ENCODE measurements at places on chromosomes 4 and X.

GRCh38 chrX:41085878-41086626 lies 807 bp downstream of the USP9X start:
- peak overlapping the region; percentile 83 for H3K4me3 ChIP-seq
- H3K27ac ChIP-seq: peak overlapping the region; percentile 94
- peak; percentile 84 for DNase-seq
- H3K27me3 ChIP-seq: no peaks in the 10 kb centered on the region
- H3K36me3 ChIP-seq: no peaks in the 10 kb centered on the region

- no peaks in the 10 kb centered on the region for H3K4me1 ChIP-seq
- H3K4me3 ChIP-seq: no peak overlapping the region
- H3K27me3 ChIP-seq: no peaks in the 10 kb centered on the region
- no peak overlapping the region for H3K27ac ChIP-seq
- no peak for DNase-seq
- no peaks in the 10 kb centered on the region for H3K36me3 ChIP-seq
Observed at GRCh38 chr4:128776794-128777216, 32.7 kb upstream of the JADE1 start.

DNA sequence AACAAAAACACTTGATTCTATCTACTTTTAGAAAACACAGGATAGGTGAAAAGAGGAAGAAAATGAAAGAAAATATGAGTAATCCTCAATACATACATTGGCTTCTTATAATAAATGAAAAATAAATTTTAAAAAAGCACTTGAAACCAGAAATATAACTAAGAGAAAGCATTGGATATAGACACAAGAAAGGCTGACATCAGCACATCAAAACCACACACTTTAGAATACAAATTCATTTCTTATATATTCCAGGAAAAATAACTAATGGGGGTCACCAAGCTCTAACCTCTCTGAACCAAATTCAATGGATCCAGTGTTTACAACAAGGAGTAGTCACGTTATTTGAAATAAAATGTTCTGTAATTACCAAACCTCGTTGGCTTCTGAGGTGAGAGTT lies 133.5 kb downstream of the REELD1 start:
- H3K4me3 ChIP-seq: no peak overlapping the region
- H3K27me3 ChIP-seq: no peaks in the 10 kb centered on the region

- peaks cover 26% of the 10 kb centered on the region for H3K27me3 ChIP-seq
- H3K27ac ChIP-seq: peak within 1 kb of the TSS; percentile 43
- H3K4me3 ChIP-seq: peak within 1 kb of the TSS; percentile 71
- H3K4me1 ChIP-seq: peaks cover 44% of the 10 kb centered on the region
- DNase-seq: no peak
Observed at GRCh38 chr4:2417765-2418649, at the start of gene ZFYVE28. ZFYVE28 (minus strand) TSS chr4:2418645; CDS start chr4:2418323, 322 bp downstream.

- no peak for DNase-seq
- peaks cover 4% of the 10 kb centered on the region for H3K4me1 ChIP-seq
- H3K36me3 ChIP-seq: no peaks in the 10 kb centered on the region
- no peak overlapping the region for H3K27ac ChIP-seq
- peaks cover 4% of the 10 kb centered on the region for H3K27me3 ChIP-seq
Observed at GRCh38 chrX:119273420-119274192, 37.5 kb downstream of the PGRMC1 start.

DNA sequence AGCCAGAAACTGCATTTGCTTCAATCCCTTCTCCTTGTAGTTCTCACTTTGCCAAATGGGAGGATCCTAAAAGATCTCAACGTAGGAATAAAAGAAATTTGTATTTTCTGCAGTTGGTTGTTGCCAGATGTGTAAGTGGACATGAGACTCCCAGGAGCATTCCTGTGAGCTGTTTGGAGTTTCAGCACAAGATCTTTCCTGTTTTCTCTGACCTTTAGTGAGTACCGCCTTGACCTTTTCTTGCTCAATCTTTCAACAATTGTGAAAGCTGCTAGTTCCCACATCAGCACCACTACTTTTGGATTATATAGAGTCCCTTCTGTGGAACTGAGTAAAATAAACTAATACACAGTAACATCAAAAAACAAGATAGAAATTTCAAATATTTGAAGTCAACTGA lies 683.8 kb upstream of the PABPC4L start:
- no peaks in the 10 kb centered on the region for H3K4me1 ChIP-seq
- H3K27ac ChIP-seq: no peak overlapping the region
- no peaks in the 10 kb centered on the region for H3K36me3 ChIP-seq
- no peaks in the 10 kb centered on the region for H3K27me3 ChIP-seq
- no peak for DNase-seq
- H3K4me3 ChIP-seq: no peak overlapping the region

- no peaks in the 10 kb centered on the region for H3K4me1 ChIP-seq
- no peaks in the 10 kb centered on the region for H3K27me3 ChIP-seq
- no peaks in the 10 kb centered on the region for H3K36me3 ChIP-seq
- no peak overlapping the region for H3K27ac ChIP-seq
Observed at GRCh38 chr4:26248647-26249046, 72.2 kb upstream of the RBPJ start.

DNA sequence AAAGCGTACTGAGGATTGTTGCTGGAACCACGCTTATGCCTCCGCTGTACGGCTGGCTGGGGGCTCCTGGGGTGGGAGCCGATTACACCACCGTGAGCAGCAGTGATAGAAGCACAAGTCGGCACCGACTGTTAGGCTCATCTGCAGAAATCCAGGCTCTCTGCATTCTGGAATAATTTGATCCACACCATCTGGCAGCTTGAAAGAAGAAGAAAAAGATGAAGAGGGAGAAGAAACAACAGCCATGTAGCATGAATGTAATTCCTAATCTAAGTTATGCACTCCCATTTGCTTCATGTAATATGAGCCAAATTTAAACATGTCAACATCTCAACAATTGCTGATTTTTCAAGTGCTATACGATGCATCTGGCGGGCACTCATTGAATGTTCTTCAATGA lies 84.6 kb upstream of the DHX15 start:
- H3K27ac ChIP-seq: no peak overlapping the region
- no peak for DNase-seq
- H3K4me1 ChIP-seq: peaks cover 4% of the 10 kb centered on the region
- H3K4me3 ChIP-seq: no peak overlapping the region
- H3K27me3 ChIP-seq: no peaks in the 10 kb centered on the region
- no peaks in the 10 kb centered on the region for H3K36me3 ChIP-seq

GRCh38 chrX:14825851-14826250 lies 47.0 kb downstream of the FANCB start:
- no peak overlapping the region for H3K4me3 ChIP-seq
- H3K27ac ChIP-seq: no peak overlapping the region
- no peaks in the 10 kb centered on the region for H3K36me3 ChIP-seq
- no peak for DNase-seq

GRCh38 chr4:88613417-88613875 lies 21.2 kb downstream of the HERC3 start:
- peaks cover 3% of the 10 kb centered on the region for H3K36me3 ChIP-seq
- DNase-seq: no peak
- H3K4me3 ChIP-seq: no peak overlapping the region
- no peaks in the 10 kb centered on the region for H3K27me3 ChIP-seq
- H3K4me1 ChIP-seq: peaks cover 72% of the 10 kb centered on the region
- peak overlapping the region; percentile 89 for H3K27ac ChIP-seq

DNA sequence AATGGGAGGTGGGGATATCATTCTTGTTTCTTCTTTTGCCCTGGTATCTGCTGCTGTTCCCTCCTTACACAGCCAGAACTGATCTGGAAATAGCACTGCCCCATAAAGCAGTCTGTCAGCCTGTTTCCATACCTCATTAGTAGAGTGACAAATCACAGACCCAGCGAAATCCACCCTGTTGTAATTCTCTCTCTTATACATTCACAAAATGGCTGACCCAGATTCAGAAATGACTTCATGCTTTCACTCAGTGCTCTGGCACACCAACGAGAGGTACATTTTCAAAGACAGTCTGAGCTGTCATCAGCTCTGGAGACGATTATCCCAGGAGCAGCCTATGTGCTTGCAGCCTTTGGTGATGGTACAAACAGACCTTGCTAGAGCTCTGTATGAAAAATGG lies 164.6 kb downstream of the AFF2 start:
- DNase-seq: no peak
- H3K36me3 ChIP-seq: no peaks in the 10 kb centered on the region
- no peak overlapping the region for H3K4me3 ChIP-seq
- H3K27ac ChIP-seq: no peak overlapping the region
- H3K4me1 ChIP-seq: no peaks in the 10 kb centered on the region

- peaks cover 7% of the 10 kb centered on the region for H3K27me3 ChIP-seq
- no peak for DNase-seq
- H3K36me3 ChIP-seq: no peaks in the 10 kb centered on the region
- H3K4me1 ChIP-seq: peaks cover 6% of the 10 kb centered on the region
- H3K27ac ChIP-seq: no peak overlapping the region
Observed at GRCh38 chr4:47926667-47927258, 12.4 kb upstream of the NFXL1 start.

DNA sequence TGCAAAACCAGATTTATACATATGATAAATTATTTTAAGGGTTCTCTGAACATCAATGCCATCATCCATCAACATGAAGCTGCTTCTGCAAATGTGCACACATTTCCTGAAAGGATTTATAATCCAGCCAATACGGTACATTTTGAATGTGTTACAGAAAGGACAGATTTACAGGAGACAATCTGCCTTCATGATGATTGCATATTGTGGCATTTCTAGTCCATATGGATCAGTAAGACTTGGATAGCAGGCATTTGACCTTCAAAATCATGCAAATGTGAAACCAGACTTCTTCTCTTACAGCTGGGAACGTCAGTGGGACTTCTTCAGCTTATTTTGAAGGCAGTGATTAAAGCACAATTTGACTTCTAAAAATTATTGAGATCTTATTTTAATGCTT lies 217.3 kb upstream of the GK2 start:
- H3K36me3 ChIP-seq: no peaks in the 10 kb centered on the region
- H3K27ac ChIP-seq: no peak overlapping the region
- H3K4me1 ChIP-seq: peaks cover 18% of the 10 kb centered on the region
- H3K4me3 ChIP-seq: no peak overlapping the region
- H3K27me3 ChIP-seq: no peaks in the 10 kb centered on the region

GRCh38 chr4:154348657-154349056 lies 142.9 kb downstream of the DCHS2 start:
- no peak overlapping the region for H3K4me3 ChIP-seq
- peaks cover 3% of the 10 kb centered on the region for H3K27me3 ChIP-seq
- H3K36me3 ChIP-seq: no peaks in the 10 kb centered on the region

DNA sequence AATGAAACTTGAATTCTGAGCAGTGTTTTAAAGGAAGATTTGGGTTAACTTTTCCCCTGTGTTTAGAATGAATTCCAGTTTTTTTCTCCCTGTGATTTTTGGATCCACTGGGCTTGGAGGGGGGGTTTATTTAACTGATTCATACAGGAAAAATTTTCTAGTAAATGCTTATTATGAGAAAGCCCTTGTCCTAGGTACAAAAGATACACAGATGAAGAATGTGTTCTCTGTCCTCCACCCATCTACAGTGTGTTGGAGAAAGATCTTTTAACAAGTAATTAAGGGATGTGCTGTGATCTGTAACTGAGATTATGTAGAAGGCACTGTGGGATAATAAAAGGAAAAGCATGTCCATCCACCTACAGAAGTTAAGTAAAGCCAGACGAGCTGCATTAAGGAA lies 103.9 kb downstream of the STIM2 start:
- DNase-seq: no peak
- H3K4me1 ChIP-seq: peaks cover 3% of the 10 kb centered on the region
- no peaks in the 10 kb centered on the region for H3K27me3 ChIP-seq
- no peak overlapping the region for H3K4me3 ChIP-seq
- no peak overlapping the region for H3K27ac ChIP-seq

DNA sequence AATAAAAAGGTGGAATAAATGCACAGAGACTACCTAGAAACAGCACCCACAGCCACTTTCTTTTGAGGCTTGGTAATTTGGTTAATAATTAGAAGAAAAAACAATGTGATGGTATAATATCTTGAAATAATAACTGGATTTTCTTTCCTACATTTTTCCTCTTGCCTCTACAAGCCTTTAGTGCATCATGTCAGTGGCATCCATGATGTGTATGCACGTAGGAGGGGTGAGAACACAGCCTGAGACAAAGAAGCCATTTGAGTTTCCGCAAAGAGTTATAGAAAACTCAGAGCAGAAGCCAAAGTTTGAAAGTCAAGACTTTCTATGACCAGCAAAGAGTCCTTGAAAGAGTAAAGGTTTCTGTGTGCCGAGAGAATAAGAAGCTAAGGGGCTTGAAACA lies 461.3 kb downstream of the BCOR start:
- no peak overlapping the region for H3K27ac ChIP-seq
- H3K4me3 ChIP-seq: no peak overlapping the region
- H3K27me3 ChIP-seq: no peaks in the 10 kb centered on the region
- H3K36me3 ChIP-seq: no peaks in the 10 kb centered on the region
- DNase-seq: no peak

DNA sequence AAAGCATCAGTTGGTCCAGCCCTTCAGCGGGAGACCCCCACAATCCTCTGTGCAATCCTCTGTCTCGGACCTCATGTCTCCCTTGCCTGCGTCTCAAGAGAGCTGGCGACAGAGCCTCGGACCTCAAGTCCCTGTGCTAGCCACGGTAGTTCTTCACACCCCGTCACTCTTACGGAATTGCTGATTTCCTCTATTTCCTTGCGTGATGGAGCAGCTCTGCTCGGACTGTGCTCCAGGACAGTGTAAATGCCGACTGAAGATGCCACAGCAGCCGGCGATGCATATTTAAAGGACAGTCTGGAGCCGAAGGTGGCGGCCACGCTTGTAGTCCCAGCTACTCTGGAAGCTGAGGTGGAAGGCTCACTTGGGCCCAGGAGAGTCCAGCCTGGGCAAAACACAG lies 1.9 kb downstream of the GRK4 start:
- no peak for DNase-seq
- no peak overlapping the region for H3K4me3 ChIP-seq
- H3K4me1 ChIP-seq: peaks cover 25% of the 10 kb centered on the region
- H3K27ac ChIP-seq: no peak overlapping the region
- no peaks in the 10 kb centered on the region for H3K27me3 ChIP-seq

- DNase-seq: no peak
- no peaks in the 10 kb centered on the region for H3K4me1 ChIP-seq
Observed at GRCh38 chr4:118843237-118843636, 7.3 kb upstream of the SEC24D start.

- no peak overlapping the region for H3K4me3 ChIP-seq
- DNase-seq: no peak
- H3K36me3 ChIP-seq: no peaks in the 10 kb centered on the region
- no peak overlapping the region for H3K27ac ChIP-seq
- H3K4me1 ChIP-seq: no peaks in the 10 kb centered on the region
Observed at GRCh38 chrX:110410603-110411002, 52.0 kb downstream of the RTL9 start.

- no peaks in the 10 kb centered on the region for H3K36me3 ChIP-seq
- no peak overlapping the region for H3K27ac ChIP-seq
- no peak for DNase-seq
- no peak overlapping the region for H3K4me3 ChIP-seq
- H3K27me3 ChIP-seq: no peaks in the 10 kb centered on the region
Observed at GRCh38 chrX:122625239-122625638, 558.8 kb upstream of the GRIA3 start.

- H3K4me3 ChIP-seq: no peak overlapping the region
- no peak overlapping the region for H3K27ac ChIP-seq
- H3K27me3 ChIP-seq: no peaks in the 10 kb centered on the region
- no peak for DNase-seq
- no peaks in the 10 kb centered on the region for H3K4me1 ChIP-seq
Observed at GRCh38 chrX:144586756-144587155, 660.5 kb upstream of the SPANXN1 start.

GRCh38 chr4:23234018-23234417 lies 541.3 kb downstream of the GBA3 start:
- no peak overlapping the region for H3K4me3 ChIP-seq
- no peak for DNase-seq
- no peaks in the 10 kb centered on the region for H3K4me1 ChIP-seq
- no peak overlapping the region for H3K27ac ChIP-seq
- no peaks in the 10 kb centered on the region for H3K27me3 ChIP-seq
- no peaks in the 10 kb centered on the region for H3K36me3 ChIP-seq

All from suprapubic skin (tissue), 4 donors.